M059J (cell line): ENCODE measurements at places on chromosomes 11 and 22.
A peak's percentile ranks its signal among the peaks of the same experiment; 100 is the strongest.

GRCh38 chr22:36833073-36833472 lies 16.2 kb upstream of the PVALB start:
- no peak for DNase-seq

- DNase-seq = no peak
Observed at GRCh38 chr11:35061516-35062440, 77.2 kb upstream of the CD44 start.

- peak; percentile 81 for DNase-seq
Observed at GRCh38 chr11:29159552-29160465, 857.0 kb downstream of the KCNA4 start.

DNA sequence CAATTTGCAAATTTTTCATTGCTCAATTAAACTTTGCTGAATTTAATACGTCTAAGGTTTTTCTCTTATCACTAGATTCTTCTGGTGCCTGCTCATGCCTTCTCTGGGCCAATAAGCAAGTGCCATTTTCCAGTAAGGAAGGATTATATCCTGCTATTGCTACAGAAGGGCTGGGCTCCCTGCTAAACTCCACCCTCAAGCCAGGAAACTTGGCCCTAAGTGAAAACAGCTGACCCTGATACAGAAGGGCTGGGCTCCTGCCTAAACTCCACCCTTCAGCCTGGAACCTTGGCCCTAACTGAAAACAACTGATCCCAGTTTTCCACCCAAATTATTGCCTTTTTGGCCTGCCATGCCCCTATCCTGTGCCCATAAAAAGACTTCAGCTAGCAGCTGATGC lies 385.3 kb downstream of the DYNC2H1 start:
- no peak for DNase-seq

GRCh38 chr11:108316061-108316460 lies 93.2 kb downstream of the ATM start:
- DNase-seq = no peak

DNA sequence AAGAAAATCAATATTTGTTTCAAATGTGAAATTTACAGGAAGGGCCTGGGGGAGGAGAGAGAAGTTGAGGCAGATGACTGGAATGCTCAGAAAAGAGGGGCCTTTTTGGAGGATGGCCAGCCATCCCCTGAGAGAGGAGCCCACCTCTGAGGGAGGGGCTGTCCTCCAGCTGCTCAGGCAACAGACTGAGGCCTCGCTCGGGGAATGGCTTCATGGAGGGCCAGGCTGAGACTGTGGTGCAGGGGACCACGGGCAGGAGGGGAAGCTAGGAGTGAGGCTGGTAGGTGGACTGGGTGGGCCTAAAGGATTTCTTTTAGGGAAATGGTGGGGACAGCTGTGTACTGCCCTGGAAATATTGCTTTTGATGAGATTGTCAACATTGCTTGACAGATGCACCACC lies 73.5 kb upstream of the CADM1 start:
- no peak for DNase-seq

- no peak for DNase-seq
Observed at GRCh38 chr11:122091835-122092234, 24.2 kb downstream of the BLID start.

DNA sequence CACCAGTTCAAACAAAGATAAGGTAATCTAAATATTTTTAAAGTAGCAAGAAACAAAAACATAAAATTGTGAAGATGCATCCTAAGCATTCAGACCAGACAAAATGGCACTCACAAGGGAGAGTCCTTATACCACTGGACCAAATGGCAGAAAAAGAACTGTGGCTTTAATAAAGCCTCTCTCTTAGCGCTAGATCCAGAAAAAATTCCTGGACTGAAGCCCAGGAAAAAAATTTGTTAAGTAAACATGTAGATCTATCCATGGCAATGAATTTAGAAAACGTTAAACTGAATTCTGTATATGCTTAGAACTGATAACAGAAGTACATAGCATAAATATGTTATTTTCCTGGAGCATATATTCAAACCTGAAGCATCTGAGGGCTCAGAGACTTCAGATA lies 11.8 kb upstream of the CD59 start:
- peak; percentile 66 for DNase-seq

- peak; percentile 1 for DNase-seq
Observed at GRCh38 chr11:81869351-81870065, 864.2 kb downstream of the FAM181B start.

- no peak for DNase-seq
Observed at GRCh38 chr11:77789731-77790476, 30.6 kb downstream of the RSF1 start.

- no peak for DNase-seq
Observed at GRCh38 chr11:44826922-44827643, 100.3 kb downstream of the TSPAN18 start.

GRCh38 chr22:39936523-39937145 lies 23.6 kb upstream of the TMA7B start:
- DNase-seq = no peak

DNA sequence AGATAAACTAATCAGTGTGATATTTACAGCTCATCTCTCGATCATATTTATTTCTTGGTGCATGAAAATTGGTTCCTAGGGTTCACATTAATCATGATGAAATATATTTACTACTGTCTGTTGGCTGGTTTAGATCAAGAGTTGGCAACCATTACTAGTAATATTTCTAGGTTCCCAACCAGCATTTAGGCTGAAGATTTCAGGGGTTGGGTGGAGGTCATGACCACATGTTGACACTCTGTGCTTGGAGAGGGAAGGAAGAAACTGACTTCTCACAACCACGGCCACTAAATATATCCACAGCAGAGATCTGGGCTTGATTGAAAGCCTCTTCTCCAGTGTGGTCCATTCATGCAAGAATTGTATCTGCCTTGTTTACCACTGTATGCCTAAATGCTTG lies 87.9 kb downstream of the ALX4 start:
- DNase-seq = no peak

DNA sequence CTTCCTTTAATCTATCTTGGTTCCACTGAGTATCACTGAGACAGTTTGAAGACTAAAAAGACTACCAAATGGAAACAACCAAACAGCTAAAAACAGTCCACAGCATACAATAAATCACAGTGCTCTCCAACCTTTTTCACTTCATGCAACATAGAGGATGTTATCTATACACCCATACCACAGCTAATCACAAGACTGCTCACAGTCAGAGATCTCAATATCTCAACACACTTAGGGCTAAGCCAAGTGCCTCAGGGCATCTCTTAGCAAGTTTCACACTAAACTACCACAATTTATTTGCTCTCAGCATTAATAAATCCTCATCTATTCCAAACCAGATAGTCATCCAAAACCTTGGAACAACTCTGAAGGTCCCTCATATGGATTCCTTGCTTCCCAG lies 129.4 kb downstream of the SBF2 start:
- DNase-seq = peak; percentile 56

- DNase-seq = no peak
Observed at GRCh38 chr22:46834021-46834737, 71.7 kb downstream of the TBC1D22A start.

- no peak for DNase-seq
Observed at GRCh38 chr11:76459299-76459698, 14.5 kb downstream of the EMSY start.

DNA sequence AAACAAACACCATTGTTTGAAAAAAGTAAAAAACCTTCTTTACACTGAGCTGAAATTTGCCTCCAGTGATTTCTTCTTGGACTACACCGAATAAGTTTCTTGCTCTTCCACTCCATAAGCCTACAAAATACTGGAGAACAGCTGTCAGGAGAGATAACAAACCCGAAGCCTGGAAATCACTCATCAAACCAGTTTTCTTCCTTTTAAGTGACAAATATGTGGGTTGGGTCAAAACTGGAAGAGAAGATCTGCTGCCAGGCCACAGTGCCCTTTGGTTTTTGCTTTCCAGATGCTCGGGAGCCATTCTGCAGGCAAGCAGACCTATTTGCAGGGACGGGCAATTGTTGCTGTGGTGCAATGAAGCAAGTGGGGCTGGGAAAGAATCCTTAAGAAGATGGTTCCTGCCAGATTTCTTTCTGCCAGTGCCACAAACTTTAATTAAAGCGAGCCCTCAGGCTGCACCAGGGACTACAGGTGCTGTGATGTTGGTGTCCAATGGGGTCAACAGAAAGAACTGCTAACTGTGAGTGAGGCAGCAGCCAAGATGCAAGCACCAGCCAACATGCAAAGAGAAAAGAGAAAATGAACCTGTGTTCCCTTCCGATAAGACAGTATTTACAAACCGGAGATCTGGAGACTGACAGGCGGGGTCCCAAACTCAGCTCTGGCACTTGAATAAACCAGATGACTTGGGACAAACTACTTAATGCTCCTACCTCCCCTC lies 44.8 kb upstream of the SMCO4 start:
- DNase-seq = no peak

- no peak for DNase-seq
Observed at GRCh38 chr22:38070250-38070921, 13.2 kb downstream of the PICK1 start.

DNA sequence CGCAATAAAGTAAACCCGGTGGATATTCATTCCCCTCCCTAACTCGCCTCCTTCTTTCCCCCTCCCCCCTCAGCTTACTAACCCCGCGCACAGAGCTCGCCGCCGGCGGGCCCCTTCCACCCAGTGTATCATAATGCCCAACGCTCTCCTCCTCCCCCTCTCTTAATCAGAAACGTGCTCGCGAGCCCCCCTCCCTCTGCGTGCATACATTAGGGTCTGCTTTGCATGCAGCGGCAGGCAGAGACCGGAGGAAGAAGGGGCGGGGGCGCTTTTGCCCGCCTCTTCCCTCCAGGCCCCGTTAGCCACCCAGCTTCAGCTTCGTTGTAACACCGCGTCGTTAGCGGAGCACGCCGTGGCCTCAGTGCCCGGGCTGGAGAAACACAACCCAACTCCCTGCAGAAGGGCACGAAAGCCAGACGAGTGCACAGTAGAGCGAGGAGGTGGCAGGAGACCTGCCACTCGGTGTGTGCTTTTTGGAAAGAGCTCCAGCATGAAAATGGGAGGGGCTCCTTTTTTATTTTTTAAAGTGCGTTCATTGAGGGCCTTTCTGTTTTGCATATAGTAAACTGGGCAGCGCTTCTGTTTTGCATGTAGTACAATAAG lies 901 bp upstream of the KMT2A start:
- DNase-seq = peak; percentile 70

- DNase-seq = peak; percentile 21
Observed at GRCh38 chr11:83159902-83160865, 3.3 kb downstream of the PCF11 start.

DNA sequence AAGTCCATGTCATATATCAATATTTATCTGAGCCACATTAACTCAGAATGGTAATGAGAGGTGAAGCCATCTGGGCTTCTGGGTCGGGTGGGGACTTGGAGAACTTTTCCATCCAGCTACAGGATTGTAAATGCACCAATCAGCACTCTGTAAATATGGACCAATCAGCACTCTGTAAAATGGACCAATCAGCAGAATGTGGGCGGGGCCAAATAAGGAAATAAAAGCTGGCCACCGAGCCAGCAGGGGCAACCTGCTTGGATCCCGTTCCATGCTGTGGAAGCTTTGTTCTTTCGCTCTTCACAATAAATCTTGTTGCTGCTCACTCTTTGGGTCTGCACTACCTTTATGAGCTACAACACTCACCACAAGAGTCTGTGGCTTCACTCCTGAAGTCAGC lies 253.4 kb downstream of the JRKL start:
- no peak for DNase-seq
